ENCODE measurements at places on chromosomes 3 and 15.

GRCh38 chr3:184284696-184285095 is 8.9 kb downstream of the ECE2 start:
- DNase-seq, result peak; percentile 35

GRCh38 chr15:77982127-77982490 is 95.4 kb downstream of the TBC1D2B start:
- no peak for DNase-seq

DNA sequence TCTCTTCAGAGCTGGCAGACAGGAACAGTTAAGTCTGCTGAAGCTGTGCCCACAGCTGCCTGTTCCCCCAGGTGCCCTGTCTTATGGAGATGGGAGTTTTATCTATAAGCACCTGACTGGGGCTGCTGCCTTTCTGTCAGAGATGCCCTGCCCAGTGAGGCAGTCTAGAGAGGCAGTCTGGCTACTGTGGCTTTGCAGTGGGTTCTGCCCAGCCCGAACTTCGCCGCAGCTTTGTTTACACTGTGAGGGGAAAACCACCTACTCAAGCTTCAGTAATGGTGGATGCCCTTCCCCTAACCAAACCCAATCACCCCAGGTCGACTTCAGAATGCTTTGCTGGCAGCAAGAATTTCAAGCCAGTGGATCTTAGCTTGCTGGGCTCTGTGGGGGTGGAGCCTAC is 91.2 kb downstream of the SLC25A26 start:
- no peak for DNase-seq

- no peak for DNase-seq
These were observed 152.6 kb upstream of the GBE1 start for GRCh38 chr3:81913886-81914663.

DNA sequence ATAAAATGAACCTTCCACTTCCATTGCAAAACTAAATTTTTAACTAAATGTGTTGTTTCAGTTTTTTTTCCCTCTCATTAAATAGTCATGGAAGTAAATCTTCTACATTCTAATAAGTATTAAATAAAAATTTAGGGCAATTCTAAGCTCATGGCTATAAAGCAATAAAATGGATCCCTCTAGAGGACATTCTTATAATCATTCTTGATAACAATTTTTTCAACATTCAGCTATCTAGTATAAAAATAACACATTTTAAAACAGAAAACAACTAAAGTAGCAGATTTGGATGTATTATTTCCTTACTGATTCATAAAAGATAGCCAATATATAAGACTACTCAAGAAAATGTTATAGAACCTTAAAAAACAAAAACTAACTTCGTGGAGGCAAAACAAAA is 393.1 kb downstream of the PLOD2 start:
- no peak for DNase-seq

DNA sequence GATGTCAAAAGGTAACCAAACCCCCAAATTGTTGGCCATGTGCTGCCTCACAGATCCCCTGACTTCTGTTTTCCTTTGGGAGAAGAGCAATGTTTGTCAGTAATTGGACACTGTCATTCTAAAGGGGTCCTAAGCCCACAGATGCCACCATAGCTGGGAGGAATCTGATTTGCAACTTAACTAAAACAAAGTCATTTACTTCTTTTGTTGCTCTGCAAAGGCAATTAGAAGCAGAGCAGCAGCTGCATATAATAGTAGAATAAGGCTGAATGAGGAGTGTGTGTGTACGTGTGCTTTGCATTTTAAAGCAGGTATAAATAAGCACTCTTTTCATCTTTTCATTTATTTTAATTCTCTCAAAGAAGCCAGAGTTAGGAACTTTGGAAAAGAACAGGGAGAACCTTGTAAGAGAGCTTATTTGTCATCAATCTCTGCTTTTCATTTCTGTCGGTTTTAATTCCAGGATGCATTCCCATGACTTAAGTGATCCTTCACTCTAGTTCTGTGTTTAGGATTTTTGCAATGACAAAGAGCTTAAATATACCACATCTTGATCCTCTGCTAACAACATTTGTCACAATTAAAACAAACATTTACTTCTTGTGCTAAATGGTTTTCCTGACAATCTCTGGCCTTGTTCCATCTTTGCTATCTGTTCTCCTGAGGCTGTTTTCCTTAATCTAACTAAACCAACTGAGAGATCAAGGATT is 530.2 kb upstream of the CBLB start:
- DNase-seq, result no peak

DNA sequence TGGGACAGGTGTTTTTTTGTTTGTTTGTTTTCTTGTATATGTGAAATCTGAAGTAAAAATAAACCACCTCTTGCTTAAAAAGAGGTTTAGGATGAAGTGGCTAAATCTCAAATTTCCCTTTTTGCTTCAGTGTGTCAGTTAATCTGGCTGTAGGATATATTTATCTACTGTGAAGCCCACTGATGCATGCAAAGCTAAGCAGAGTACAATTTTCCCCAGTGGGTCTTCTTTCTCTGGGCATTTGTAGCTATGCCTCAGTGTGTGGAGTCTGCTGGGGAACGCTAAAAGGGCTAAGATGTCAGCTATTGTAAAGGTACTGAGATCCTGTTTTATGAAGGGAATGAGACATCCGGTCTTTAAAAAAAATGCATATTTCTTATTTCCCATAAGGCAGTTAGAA is 190.6 kb downstream of the TCF12 start:
- DNase-seq, result no peak

- no peak for DNase-seq
These were observed 41.5 kb upstream of the CFAP161 start for GRCh38 chr15:81092559-81092902.

DNA sequence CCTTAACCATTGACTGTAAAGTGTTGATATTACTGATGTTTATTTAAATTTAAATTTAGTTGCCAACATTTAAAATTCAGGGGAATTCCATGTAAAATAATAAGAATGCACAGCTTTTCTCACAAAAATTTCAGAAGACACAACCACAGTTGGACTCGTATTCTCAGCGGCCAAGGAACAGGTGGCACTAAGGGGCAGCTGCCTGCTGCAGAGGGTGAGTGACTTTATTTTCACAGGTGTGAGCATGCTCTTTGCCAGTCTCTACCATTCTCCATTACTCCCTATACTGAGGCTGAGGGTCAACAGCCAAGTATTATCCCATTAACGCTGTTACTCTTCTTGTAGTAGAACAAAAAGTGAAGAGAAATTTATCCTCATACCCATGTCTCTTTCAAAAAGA is 92.1 kb upstream of the GADL1 start:
- no peak for DNase-seq

GRCh38 chr3:178170698-178171535 is 365.3 kb upstream of the KCNMB2 start:
- no peak for DNase-seq

GRCh38 chr15:101003081-101003480 is 83.9 kb downstream of the LRRK1 start:
- DNase-seq, result no peak

All from activated naive CD8-positive, alpha-beta T cell treated with anti-CD3 and anti-CD28 coated beads, Interleukin-2, amount 50 U/mL, for 24 hours (primary cell).